ENCODE measurements at places on chromosomes 3 and 15. TPM values are rescaled to one million over a fixed set of nuclear protein-coding genes. Genes with fewer than 3 reads are reported as not detected.

Gene SQOR
- total RNA-seq: 2.0 TPM

Gene TRIM42
- not detected for total RNA-seq

Gene RBPMS2
- not detected for total RNA-seq

Gene PLSCR5
- total RNA-seq: 0.25 TPM

Gene RASGRP1
- total RNA-seq: 12.5 TPM

Gene LRRC34
- total RNA-seq: 7.1 TPM

Gene CX3CR1
- total RNA-seq: 5.9 TPM

Gene DPPA2
- not detected for total RNA-seq

Gene ELP6
- 17.2 TPM for total RNA-seq

Gene MRAS
- total RNA-seq: 63.9 TPM

Gene DNAH1
- 1.7 TPM for total RNA-seq

Gene MITF
- 0.98 TPM for total RNA-seq

Gene CFAP91
- total RNA-seq: 4.9 TPM

Gene SAMD7
- total RNA-seq: not detected

Gene CD200R1
- 0.25 TPM for total RNA-seq

Gene RMDN3
- 14.8 TPM for total RNA-seq

Gene SI
- total RNA-seq: not detected

Gene CCR8
- not detected for total RNA-seq

Gene GOLGA6L4
- total RNA-seq: 2.7 TPM

Gene IQCF5
- not detected for total RNA-seq
